ENCODE measurements at places on chromosomes 13 and 19. TPM values are rescaled to one million over a fixed set of nuclear protein-coding genes. Genes with fewer than 3 reads are reported as not detected.

DNA sequence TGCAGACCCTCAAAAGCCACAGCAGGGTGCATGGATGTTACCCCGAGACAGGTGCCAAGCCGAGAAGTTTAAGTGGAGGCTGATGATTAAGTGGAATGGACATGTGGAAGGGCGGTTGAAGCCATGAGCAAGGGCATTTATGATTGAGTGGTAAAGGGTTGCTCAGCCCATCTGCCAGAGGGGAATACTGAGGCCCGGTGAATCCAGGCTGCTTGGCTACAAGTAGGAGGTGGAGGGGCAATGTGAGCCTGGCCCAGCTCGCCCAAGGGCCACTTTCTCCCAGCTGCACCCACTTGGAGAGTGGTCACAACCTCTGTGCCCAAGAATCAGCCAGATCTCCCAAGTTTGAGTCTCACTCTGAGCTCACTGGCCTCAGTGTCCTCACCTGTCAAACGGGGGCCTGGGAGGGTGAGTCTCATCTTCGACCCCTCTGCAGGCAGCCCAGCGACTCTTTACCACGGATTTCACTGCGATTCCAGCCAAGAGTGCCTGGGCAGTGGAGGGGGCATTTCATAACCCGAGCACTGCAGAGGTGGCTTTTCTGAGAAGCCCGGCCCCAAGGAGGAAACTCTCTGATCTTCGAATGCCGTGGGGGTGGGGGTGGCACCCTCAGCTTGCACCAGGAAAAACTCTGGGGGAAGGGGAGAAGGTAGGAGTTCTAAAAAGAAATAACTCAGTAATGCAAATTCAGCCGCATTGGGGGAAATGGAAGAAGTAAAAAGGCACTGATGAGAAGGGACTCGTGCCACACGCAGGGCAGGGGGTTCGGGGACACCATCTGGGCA is 62.9 kb upstream of the KLF2 start:
- H3K27me3 ChIP-seq: no peaks in the 10 kb centered on the region
- H3K36me3 ChIP-seq: no peaks in the 10 kb centered on the region
- H3K4me1 ChIP-seq: peaks cover 15% of the 10 kb centered on the region
- no peak overlapping the region for H3K4me3 ChIP-seq
- no peak overlapping the region for H3K27ac ChIP-seq

DNA sequence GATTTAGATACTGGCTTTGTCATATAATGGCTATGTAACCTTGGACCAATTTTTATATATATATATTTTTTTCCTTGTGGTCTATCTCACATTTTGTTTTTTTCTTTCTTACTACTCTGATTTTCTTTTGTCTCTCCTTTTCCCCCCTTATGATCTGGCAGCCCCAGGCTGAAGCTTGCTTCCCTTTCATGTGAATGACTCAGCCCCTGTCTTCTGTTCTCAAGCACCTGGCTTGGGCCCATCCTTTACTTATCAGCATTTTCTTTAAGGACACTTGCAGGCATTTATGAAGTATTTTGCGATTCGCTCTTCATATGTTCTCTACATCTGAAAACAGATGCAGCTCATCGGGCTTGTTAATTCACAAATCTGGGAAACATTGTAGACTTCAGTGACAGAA is 163.6 kb downstream of the SPRY2 start:
- no peak overlapping the region for H3K4me3 ChIP-seq
- no peaks in the 10 kb centered on the region for H3K27me3 ChIP-seq
- no peak overlapping the region for H3K27ac ChIP-seq
- H3K4me1 ChIP-seq: no peaks in the 10 kb centered on the region

GRCh38 chr13:28055357-28055756 is 45.0 kb downstream of the FLT3 start:
- no peaks in the 10 kb centered on the region for H3K36me3 ChIP-seq
- no peak overlapping the region for H3K27ac ChIP-seq
- no peak for DNase-seq
- peaks cover 4% of the 10 kb centered on the region for H3K4me1 ChIP-seq
- H3K27me3 ChIP-seq: peaks cover 8% of the 10 kb centered on the region

DNA sequence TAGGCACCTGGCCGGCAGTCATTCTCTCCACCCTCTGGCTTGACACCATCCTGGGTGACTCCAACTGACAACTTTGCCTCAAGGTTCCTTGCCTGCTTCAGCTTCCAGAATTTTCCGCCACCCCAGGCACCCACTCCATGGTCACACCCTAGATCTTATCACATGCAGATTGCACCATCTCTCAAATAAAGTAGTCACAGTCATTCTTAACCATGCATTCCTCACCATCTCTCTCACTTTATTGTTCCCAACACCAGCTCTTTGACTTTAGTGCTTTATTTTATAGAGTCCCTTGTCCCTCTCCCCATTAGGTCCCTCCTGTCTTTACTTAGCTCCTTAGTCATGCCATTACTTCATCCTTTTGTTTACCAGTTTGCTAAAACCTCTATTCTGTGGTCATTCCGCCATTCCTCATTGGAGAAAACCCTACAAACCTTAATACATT is 351.7 kb downstream of the SPRY2 start:
- no peak overlapping the region for H3K27ac ChIP-seq
- H3K27me3 ChIP-seq: no peaks in the 10 kb centered on the region
- H3K36me3 ChIP-seq: no peaks in the 10 kb centered on the region
- no peak for DNase-seq
- H3K4me1 ChIP-seq: no peaks in the 10 kb centered on the region

Gene MCOLN1
- total RNA-seq: 13.1 TPM

Gene AP1M2
- 77.9 TPM for total RNA-seq

GRCh38 chr19:8473648-8474476 is 28.6 kb downstream of the PRAM1 start:
- DNase-seq: no peak
- no peak overlapping the region for H3K4me3 ChIP-seq
- H3K4me1 ChIP-seq: peaks cover 9% of the 10 kb centered on the region
- H3K27me3 ChIP-seq: no peaks in the 10 kb centered on the region

Gene OSCAR
- 0.64 TPM for total RNA-seq

- no peaks in the 10 kb centered on the region for H3K4me1 ChIP-seq
- no peaks in the 10 kb centered on the region for H3K27me3 ChIP-seq
- H3K27ac ChIP-seq: no peak overlapping the region
- H3K4me3 ChIP-seq: no peak overlapping the region
- H3K36me3 ChIP-seq: no peaks in the 10 kb centered on the region
These were observed 650.0 kb downstream of the DIAPH3 start for GRCh38 chr13:59513686-59514085.

DNA sequence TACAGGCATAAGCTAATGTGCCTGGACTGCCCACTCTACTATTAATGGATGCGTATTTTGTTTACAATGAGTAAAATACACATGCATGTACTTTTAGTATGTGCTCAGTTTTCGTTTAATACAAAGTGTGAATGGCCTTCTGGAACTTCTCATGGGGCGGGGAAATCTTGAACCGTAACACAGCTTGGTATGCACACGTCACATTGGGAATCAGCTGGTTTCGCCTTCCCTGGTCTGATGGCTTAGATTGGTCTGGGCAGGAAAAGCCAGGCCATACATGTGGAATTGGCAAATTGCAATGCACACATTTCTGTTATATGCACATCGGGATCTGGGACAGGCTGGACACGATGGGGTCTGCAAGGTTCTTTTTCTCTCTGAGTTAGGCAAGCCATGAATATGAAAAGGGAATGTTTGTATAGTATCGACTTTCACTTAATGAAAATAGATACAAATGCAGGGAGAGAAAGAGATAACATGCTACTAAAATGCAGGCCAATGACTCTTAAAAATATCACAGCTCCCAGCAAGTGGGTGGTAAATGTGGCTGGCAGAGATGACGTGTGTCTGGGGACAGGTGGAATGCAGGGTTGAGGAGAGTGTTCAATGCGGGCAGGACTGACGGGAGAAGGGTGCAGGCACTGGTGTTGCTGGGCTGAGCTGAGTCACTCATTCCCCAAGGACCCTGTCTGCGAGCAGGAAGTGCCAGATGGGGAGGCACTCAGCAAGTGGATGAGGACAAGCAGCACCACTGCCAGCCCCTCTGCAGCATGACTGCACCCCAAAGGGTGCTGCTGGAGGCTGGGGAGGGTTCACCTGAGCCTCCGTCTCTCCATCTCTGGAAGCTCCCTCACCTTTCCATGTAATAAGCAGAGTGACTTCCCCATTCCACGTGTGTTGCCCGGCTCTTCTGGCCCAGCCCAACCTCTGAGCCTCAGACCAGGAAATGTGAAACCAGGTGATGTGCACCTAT is 204.0 kb upstream of the GPR12 start:
- no peaks in the 10 kb centered on the region for H3K27me3 ChIP-seq
- no peaks in the 10 kb centered on the region for H3K36me3 ChIP-seq

Data from Calu3 (cell line).